NCI-H82 (cell line): ENCODE measurements at places on chromosomes 6 and 20.
A peak's percentile ranks its signal among the peaks of the same experiment; 100 is the strongest.

- peak; percentile 82 for DNase-seq
Observed at GRCh38 chr6:131519670-131520436, 53.2 kb upstream of the ARG1 start.

DNA sequence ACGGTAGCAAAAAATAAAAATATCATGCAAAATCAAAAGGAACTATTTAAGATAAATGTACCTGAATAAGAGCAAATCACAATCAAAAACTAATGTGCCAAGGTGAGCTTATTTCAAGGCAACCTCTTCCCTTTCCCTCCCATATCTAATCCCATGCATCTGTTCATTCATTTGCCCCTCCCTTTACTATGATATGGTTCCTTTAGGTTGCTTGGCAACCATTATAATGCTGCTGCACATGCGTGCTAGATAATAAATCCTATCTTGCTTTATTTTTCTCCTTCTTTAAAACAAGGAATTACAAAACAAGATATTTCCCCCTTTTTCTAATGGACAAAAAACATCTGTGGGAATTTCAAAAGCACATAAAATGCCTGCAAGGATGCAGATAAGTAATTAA lies 318.2 kb upstream of the POU3F2 start:
- peak; percentile 93 for DNase-seq

DNA sequence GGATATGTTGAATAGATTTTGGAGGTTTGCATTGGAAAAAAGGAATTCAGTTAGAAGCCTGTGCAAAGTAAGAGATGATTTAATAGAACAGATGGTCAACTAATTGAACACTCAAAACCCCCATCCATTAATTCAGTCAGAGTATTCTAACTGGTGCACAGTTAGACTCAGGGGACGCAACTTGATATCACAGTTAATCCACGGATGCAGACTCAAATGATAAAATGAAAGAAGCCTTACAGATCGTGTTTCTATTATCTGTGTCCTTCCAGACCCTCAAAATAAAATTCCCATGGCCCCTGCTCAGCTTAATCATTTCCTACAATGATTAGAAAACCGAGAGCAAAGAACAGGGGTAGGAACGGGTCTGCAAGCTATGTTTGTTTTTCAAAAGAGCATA lies 45.4 kb upstream of the DTNBP1 start:
- peak; percentile 87 for DNase-seq

- no peak for DNase-seq
Observed at GRCh38 chr6:156556811-156557210, 220.4 kb upstream of the ARID1B start.

GRCh38 chr20:41258474-41258873 lies 59.1 kb downstream of the ZHX3 start:
- DNase-seq, result no peak

- DNase-seq, result no peak
Observed at GRCh38 chr20:21031666-21032065, 74.5 kb downstream of the LINC00237 start.

GRCh38 chr20:61285152-61285645 lies 33.1 kb downstream of the CDH4 start:
- DNase-seq, result no peak

DNA sequence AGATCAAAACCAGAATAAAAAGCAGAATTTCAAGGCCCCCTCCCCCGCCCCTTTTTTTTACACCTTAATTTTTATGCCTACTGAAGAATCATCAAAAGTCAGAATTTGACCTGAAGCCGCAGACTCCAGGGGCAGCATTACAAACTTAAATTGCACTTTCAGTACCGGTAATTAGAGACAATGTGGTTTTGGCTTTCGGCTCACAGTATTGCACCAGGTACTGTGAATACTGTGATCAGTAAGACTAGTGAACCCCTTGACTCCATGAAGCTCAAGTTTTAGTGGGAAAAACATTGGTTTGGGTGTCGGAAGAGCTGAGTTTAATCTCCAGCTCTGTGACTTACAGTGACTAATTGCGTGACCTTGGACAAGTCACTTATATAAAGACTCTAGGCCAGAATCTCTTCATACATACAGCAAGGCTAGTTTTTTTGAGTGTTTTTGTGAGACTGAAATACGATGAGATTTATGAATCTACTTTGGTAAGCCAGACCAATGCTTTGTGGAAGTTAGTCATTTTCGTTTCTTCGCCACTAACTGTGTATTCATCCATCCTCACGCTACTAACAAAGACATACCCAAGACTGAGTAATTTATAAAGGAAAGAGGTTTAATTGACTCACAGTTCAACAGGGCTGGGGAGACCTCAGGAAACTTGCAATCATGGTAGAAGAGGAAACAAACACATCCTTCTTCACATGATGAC lies 114.7 kb downstream of the SASH1 start:
- no peak for DNase-seq

- no peak for DNase-seq
Observed at GRCh38 chr20:50294164-50295088, 103.8 kb downstream of the CEBPB start.

DNA sequence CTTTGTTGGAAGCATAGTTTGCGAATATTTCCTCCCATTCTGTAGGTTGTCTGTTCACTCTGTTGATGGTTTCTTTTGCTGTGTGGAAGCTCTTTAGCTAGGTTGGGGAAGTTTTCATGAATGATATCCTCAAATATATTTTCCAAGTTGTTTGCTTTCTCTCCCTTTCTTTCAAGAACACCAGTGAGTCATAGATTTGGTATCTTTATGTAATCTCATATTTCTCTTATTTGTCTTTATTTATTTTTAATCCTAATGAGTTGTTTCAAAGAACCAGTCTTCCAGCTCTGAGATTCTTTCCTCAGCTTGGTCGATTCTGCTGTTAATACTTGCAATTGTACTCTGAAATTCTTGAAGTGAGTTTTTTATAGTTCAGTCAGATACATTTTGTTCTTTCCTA lies 628.0 kb upstream of the ID4 start:
- no peak for DNase-seq

DNA sequence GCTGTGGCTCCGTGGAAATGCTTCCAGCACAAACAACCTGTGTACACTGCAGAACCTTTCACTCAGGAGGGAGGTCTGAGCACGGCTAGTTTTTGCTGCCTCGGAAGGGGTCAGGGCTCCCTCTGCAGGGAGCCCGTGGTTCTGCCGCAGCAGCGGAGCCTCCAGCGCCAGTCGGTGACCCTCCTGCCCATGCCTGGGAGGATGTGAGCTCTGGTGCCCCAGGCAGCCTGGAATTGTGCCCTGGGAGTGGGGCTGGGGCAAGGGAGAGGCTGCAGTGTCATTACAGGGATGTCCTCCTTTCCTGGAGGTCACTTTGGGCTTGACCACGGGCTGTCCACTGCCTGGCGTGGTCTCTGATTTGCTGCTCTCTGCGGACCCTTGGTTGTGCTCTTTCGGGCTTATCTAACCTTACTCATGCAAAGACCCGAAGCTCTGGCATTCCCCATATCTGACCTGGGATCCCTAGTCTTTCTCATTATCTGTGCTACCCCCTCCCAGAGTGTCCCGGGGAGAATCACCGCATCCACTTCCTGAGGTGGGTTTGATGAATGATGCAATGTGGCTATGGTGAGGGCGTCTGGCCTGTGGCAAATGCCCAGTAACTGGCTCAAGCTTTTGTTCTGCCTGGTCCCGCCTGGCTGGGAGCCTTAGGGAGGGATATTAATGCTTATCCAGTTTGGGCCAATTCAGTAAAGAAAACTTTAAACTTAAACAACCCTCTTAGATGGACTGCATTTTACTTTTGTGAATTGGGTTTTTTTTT lies 59.6 kb upstream of the TAGAP start:
- DNase-seq, result peak; percentile 76

- no peak for DNase-seq
Observed at GRCh38 chr6:55562318-55562717, 16.7 kb downstream of the HMGCLL1 start.

GRCh38 chr6:119587537-119587936 lies 238.0 kb upstream of the MAN1A1 start:
- no peak for DNase-seq

GRCh38 chr6:68559716-68560115 lies 75.4 kb upstream of the ADGRB3 start:
- peak; percentile 86 for DNase-seq

DNA sequence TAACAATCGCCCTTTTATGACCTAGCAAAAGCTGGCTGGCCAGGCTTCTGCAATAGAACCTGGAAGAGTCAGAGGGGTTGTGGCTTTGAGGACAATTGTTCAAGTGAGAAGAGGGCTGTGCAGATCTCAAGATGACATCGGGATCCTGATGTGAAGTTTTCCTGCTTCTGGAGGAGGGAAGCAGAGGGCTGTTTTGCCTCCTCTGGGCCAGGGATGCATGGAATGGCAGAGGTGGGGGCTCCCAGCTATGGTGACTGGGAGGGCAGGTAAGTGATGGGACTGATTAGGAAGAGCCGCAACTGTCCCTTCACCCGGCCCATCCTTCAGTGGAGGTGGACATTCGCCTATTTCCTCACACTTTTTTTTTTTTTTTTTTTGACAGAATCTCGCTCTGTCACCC lies 43.4 kb upstream of the BLCAP start:
- no peak for DNase-seq

DNA sequence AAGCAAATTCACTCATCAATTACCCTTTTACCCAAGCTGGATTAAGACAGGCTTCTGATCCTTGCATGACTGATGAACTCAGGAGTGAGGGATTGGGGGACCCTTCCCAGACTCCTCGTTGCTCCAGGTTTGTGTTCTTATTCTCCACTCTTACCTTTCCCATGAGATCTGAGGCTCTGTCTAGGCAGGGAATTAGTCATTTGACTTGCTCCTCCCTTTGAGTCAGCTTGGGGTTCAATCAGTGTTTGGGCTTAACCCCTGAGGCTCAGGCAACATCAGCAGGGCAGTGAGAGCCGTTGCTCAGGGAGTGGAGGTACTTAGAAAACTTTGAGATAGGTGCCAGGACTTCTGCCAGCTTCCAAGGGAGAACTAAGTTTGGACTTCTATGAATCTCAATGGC lies 20.7 kb upstream of the TOX2 start:
- DNase-seq, result no peak
